ENCODE measurements at places on chromosomes 7 and 10.

DNA sequence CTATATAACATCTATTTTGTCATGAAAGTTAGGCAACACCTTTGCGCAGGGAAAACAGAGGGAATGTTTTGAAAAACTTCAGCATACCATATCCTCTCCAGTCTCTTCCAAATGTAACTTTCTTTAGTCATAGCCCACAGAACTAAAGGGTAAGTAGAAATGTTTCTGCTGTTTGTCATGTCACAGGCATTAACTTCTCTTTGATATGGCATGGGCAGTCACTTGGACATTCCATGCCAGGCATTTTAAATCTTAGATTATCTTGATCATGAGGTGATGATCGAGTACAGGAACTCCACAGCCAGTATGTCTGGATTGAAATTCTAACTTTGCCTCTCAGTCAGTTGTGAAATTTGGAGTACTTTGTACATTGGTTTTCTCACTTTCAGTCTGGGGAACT lies 27.5 kb upstream of the ETV1 start:
- no peak overlapping the region for H3K27ac ChIP-seq
- DNase-seq = no peak
- H3K36me3 ChIP-seq = no peaks in the 10 kb centered on the region

- H3K4me1 ChIP-seq = peaks cover 12% of the 10 kb centered on the region
- H3K36me3 ChIP-seq = no peaks in the 10 kb centered on the region
- no peak overlapping the region for H3K4me3 ChIP-seq
Observed at GRCh38 chr10:44422570-44423101, 37.7 kb upstream of the CXCL12 start.

- H3K27ac ChIP-seq = no peak overlapping the region
- H3K36me3 ChIP-seq = peaks cover 29% of the 10 kb centered on the region
- no peak overlapping the region for H3K4me3 ChIP-seq
- peak; percentile 59 for DNase-seq
- peaks cover 3% of the 10 kb centered on the region for H3K27me3 ChIP-seq
- H3K4me1 ChIP-seq = peaks cover 39% of the 10 kb centered on the region
Observed at GRCh38 chr7:105656922-105657521, 75.7 kb upstream of the EFCAB10 start.

- no peaks in the 10 kb centered on the region for H3K36me3 ChIP-seq
- H3K4me1 ChIP-seq = no peaks in the 10 kb centered on the region
- peaks cover 13% of the 10 kb centered on the region for H3K27me3 ChIP-seq
- H3K4me3 ChIP-seq = no peak overlapping the region
Observed at GRCh38 chr7:154287356-154287755, 235.2 kb downstream of the DPP6 start.

DNA sequence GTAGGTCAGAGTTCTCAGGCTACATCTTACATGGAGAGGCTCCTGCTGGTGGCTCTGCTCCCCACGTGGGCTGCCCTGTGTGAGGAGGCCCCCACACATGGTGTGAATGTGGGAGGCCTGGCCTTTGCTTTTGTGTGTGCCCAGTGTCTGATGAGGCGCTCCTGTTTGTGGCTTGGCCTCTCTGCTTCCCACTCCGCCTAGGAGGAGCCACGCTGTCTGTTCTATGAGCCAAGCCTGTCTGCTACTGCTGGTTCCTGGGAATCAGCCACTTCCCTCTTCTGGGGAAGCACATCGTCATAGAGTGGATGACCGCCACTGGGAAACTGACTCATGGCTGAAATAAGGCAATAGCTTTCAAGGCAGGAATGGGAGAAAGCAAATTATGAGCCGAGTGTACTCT lies 87.1 kb downstream of the CYP26A1 start:
- H3K27me3 ChIP-seq = peaks cover 3% of the 10 kb centered on the region
- H3K4me1 ChIP-seq = peaks cover 15% of the 10 kb centered on the region
- peaks cover 21% of the 10 kb centered on the region for H3K36me3 ChIP-seq
- no peak overlapping the region for H3K27ac ChIP-seq

GRCh38 chr7:127993987-127994386 lies 37.2 kb downstream of the LRRC4 start:
- H3K27ac ChIP-seq = peak overlapping the region; percentile 62
- peaks cover 48% of the 10 kb centered on the region for H3K4me1 ChIP-seq
- H3K27me3 ChIP-seq = no peaks in the 10 kb centered on the region

DNA sequence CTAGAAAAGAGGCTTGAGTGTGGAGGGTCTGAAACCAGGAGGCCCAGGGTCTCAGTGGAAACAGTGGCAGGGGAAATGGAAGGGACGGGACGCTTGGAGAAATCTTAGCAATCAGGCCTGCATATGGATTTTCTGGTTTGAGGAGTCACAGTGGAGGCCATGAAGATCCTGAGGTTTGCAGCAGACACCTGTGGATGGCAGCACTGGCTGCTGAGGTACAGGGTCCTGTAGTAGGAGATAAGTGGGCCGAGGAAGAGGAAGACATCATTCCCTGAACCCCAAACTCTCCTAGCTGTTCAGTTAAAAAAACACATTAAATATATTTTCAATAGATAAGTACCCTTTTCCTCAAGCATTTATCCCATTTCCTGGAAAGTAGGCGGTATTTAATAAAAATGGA lies 208.8 kb upstream of the IGFBP3 start:
- H3K27me3 ChIP-seq = peaks cover 3% of the 10 kb centered on the region
- peaks cover 17% of the 10 kb centered on the region for H3K4me1 ChIP-seq
- H3K4me3 ChIP-seq = no peak overlapping the region
- H3K27ac ChIP-seq = no peak overlapping the region
- H3K36me3 ChIP-seq = no peaks in the 10 kb centered on the region
- no peak for DNase-seq

GRCh38 chr7:22996470-22996869 lies 17.5 kb downstream of the HYCC1 start:
- H3K4me3 ChIP-seq = no peak overlapping the region
- H3K27ac ChIP-seq = no peak overlapping the region
- peaks cover 7% of the 10 kb centered on the region for H3K4me1 ChIP-seq
- H3K27me3 ChIP-seq = no peaks in the 10 kb centered on the region
- H3K36me3 ChIP-seq = no peaks in the 10 kb centered on the region
- DNase-seq = no peak

DNA sequence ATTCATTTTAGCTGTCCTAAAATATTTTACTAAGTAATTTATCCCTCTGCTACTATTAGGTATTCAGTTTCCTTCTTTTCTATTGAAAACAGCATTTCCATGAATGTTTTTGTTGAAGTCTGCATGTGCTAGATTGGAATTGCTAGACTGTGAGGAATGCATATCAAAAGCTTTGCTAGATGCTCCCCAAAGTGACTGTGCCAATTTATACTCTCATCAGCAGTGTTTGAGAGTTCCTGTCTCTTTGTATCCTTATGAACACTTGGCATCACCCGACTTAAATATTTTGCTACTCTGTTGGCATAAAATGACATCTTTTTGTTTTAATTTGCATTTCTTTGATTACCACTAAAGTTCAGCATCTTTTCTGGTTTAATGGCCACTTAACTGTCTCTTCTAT lies 45.0 kb upstream of the PRR15 start:
- no peak overlapping the region for H3K4me3 ChIP-seq
- H3K27ac ChIP-seq = no peak overlapping the region
- H3K27me3 ChIP-seq = peaks cover 2% of the 10 kb centered on the region
- H3K36me3 ChIP-seq = peaks cover 19% of the 10 kb centered on the region
- no peaks in the 10 kb centered on the region for H3K4me1 ChIP-seq
- no peak for DNase-seq

DNA sequence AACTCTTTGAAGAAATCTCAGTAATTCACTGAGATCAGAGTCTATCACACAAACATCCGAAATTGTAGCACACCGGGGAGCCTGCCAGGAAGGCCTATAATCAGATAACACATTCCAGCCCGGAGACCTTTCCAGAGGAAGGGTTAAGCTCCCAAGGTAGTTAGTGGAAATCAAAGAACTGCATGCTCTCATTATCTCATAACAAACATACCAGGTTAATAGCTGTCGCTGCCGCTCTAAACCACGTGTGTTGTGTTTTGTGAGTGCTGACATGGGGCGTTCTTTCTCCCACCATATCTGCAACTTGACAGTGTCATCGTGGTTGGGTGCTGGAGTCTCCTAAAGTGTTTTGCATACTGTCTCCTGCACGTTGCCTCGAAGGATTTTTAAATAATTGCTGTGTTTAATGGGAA lies 120.7 kb upstream of the CARD11 start:
- no peak for DNase-seq
- H3K4me3 ChIP-seq = no peak overlapping the region
- H3K27me3 ChIP-seq = peaks cover 11% of the 10 kb centered on the region

- H3K4me3 ChIP-seq = no peak overlapping the region
- no peak for DNase-seq
- H3K36me3 ChIP-seq = peaks cover 38% of the 10 kb centered on the region
- H3K4me1 ChIP-seq = no peaks in the 10 kb centered on the region
- no peak overlapping the region for H3K27ac ChIP-seq
- no peaks in the 10 kb centered on the region for H3K27me3 ChIP-seq
Observed at GRCh38 chr7:108503112-108504026, 22.6 kb downstream of the PNPLA8 start.

DNA sequence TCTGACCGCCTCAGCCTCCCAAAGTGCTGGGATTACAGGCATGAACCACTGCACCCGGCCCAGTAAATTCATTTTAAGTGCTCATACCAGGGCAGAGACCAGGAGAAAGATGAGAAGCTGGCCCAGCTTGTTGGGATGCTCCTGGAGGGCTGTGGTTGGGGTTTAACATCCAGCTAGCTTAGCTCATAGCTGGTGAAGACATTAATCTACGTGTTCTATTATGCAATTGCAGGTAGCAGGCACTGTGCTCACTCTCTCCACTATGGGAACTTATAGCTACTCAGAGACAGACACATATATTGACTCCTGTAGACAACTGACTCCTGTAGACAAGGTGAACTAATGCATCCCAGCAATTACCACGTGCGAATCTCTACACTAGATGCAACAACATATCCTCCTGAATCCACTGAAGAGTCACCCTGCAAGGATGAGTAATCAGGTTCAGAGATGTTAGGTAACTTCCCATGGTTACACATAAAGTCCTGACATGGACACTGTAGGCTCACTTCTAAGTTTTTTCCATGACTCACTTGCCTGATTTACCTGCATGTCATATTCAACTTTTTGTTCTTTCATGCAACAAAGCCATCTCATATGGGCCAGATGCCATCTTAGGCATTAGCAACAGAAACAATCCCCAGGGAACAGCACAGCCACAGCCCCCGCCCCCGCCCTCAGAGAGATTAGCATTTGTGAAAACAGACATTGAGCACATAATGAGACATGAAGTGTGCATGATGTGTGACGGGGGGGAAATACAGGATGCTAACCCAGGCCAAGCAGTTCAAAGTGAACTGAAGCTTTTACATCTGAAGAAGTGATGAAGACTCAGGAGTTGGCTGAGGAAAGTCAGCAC lies 37.2 kb downstream of the ERLIN1 start:
- no peak overlapping the region for H3K4me3 ChIP-seq
- peaks cover 7% of the 10 kb centered on the region for H3K27me3 ChIP-seq
- peaks cover 7% of the 10 kb centered on the region for H3K4me1 ChIP-seq
- H3K27ac ChIP-seq = peak overlapping the region; percentile 0
- peaks cover 20% of the 10 kb centered on the region for H3K36me3 ChIP-seq
- no peak for DNase-seq

DNA sequence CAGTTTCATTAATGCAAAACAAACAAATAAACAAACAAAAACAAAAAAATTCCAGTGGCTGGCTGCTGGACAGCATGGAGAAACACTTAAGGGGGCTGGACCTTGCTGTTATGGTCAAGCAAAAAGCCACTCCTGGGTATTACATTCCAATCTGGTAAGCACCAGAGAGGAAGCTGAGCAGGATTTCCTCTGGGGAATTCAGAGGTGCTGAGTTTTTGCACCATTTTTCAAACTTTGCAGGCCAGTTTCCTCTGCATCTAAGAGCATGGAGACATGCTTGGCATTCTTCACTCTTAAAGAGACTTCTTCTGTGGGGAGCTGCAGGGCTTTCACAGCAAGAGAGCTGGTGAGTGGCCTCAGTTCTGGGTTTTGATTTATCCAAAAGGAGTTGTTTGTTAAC lies 84.5 kb downstream of the FZD1 start:
- DNase-seq = no peak
- H3K4me3 ChIP-seq = no peak overlapping the region
- H3K36me3 ChIP-seq = no peaks in the 10 kb centered on the region
- peaks cover 34% of the 10 kb centered on the region for H3K4me1 ChIP-seq
- peaks cover 3% of the 10 kb centered on the region for H3K27me3 ChIP-seq

DNA sequence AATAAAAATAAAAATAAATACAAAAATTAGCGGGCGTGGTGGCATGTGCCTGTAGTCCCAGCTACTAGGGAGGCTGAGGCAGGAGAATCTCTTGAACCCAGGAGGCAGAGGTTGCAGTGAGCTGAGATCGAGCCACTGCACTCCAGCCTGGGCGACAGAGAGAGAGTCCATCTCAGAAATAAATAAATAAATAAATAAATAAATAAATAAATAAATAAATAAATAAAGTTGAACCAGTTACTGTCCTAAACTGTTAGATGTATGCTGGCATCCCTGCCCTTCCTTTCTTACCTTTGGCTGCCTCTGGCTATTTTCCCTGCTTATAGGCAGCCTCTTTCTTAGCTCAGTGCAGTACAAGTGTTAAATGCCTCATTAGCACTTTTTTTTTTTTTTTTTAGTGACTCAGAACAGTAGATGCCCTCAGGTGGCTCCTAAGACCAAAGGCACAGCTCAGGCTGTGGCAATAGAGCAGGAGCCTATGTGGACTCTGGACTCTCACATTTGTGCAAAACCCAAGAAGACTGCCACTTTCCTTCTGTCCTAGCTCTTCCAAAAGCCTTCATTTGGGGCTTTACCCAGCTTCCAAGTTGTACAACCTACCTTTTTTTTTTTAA lies 30.6 kb upstream of the CABCOCO1 start:
- DNase-seq = no peak
- no peaks in the 10 kb centered on the region for H3K36me3 ChIP-seq
- no peak overlapping the region for H3K4me3 ChIP-seq
- H3K4me1 ChIP-seq = peaks cover 21% of the 10 kb centered on the region
- H3K27me3 ChIP-seq = no peaks in the 10 kb centered on the region
- no peak overlapping the region for H3K27ac ChIP-seq
